ENCODE measurements at places on chromosomes 2 and 18.

DNA sequence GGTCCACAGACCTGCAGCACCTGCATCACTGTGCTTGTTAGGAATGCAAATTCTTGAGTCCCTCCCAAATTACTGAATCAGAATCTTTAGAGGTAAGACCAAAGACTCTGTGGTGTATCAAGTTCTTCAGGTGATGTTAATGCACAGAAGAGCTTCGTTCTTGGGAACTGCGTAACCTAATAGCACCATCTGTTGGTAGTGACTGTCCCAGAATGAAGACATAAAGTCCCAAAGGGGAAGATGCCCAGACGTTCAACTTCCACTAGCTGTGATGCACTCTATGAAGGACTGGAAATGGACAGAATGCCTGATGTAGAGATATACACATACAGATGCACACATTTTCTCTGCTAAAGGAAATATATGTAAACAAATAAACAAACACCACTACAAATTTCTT is 576.0 kb downstream of the LRP1B start:
- DNase-seq: no peak

- DNase-seq: no peak
These were observed 207.4 kb downstream of the FHOD3 start for GRCh38 chr18:36504928-36505327.

DNA sequence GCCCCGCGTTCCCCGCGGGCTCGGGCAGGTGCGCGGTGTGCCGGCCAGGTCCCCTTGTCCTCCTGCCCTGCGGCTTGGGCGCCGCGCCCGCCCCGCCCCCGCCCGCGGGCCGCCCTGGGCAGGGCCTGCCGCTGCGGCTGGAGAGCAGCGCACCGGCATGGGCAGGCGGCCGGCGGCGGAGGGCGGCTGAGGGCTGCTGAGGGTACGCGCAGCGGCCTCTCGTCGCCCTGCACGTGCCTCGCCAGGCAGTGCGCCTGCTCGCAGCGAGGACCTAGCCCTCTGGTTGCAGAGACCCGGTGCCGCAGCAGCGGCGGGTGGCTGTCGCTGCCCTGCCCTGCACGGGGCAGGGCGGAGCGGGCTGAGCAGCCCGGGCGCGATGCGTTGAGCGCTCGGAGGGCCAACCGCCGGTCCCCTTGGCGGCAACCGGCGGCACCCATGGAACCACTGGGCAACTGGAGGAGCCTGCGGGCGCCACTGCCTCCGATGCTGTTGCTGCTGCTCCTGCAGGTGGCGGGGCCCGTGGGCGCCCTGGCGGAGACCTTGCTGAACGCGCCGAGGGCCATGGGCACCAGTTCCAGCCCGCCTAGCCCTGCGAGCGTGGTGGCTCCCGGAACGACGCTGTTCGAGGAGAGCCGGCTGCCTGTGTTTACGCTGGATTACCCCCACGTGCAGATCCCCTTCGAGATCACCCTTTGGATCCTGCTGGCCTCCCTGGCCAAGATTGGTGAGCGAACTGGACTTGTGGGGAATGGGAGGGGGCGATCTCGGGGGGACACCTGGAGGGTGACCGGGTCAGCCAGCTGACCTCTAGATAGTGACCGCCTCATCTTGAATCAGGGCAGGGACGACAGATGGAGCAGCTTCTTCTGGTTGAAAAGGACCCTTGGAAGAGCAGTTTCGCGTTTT is at the start of gene SLC9A2:
Gene SLC9A2 (plus strand): TSS at position 140 of the 906 bp plus-strand sequence. CDS start 296 bp downstream, at position 436.
- DNase-seq: no peak

- no peak for DNase-seq
These were observed 392.1 kb downstream of the TDRD15 start for GRCh38 chr2:21515903-21516302.

DNA sequence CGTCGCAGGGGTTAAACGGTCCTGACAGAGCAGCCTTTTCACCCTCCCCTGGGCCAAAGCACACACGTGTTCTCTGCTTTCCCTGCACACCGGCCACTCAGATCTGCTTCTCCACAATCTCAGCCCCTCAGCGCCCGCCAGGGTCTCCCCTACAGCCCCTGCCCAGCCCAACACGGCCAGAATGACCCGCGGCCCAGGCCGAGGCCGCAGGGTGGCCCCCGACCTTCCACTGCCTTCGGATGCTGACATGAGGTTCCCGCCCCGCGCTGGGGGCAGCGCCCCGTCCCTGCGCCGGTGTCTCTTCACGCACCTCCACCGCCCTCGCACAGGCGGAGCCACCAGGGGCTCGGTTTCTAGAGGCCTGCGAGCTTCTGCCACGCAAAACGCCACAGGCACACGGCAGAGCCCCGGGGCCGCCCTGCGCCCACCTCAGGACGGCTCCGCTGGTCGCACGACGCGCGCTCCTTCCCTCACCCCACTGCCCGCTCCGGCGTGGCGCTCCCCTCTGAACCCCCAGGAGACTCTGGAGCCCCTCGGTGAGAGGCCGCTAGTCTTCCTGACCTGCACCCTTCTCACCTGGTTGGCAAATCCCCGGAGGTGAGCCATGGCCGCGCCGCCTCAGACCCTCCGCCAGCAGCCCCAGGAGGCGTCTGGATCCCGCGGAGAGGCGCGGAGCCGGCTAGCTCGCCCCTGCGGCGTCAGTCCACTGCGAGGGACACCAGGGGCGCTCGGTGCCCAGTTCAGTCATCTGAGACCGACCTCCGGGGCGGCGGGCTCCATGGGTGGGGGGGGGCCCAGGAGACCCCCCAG is 749 bp downstream of the STK25 start:
- DNase-seq: peak; percentile 16

DNA sequence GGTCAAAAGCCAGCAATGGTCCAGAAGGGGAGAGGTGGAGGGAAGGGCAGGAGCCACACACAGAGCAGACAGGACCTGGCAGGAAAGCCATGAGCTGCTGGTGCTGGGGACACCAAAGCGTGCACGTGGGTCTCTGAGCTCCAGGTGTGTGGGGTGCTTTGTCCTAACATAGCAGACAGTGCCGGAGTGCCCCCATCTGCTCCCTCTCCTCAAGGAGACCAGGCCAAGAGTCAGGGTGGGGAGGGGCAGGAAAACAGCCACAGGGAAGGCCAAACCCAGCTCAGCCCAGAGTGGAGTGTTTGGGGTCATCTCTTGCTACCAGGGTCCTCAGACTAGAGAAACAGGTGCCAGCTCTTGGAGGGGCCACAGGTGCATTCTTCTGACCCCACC is 4.2 kb upstream of the GPC1 start:
- DNase-seq: no peak

DNA sequence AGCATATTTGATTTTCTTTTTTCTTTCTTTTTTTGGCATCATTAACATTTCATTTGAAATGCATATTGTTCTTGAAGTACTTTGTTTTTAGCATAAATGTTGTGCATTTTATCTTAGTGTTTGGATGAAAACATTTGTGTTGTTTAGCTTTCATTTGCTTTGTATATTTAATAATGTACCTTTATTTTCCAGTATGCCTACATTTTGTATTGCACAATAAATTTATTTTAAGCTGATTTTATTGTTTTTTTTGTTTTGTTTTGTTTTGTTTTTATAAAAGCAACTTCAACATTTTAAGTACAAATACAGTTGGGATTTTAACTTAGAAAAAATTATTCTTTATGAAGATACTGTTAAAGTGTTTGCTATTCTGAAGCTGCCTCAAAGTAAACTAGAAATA is 54.4 kb downstream of the GLS start:
- no peak for DNase-seq

- no peak for DNase-seq
These were observed 66.1 kb upstream of the CDC42EP3 start for GRCh38 chr2:37737507-37737906.

DNA sequence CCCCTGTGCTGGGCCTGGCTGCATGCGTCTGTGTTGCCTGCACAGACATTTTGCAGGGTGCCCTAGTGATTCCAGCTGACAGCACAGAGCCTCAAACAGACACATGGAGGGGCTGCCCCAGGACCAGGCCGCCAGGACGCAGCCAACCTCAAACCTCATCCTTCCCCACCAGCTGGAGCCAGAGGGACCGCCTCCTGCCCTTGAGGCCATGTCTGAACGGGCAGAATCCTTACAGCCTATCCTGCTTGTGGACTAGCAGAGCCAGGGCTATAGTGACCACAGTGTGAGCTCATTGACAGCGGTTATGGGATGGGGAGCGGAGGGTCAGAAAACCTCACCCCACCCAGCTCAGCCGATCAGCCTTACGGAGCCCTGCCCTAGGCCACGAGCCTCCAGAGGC is 22.4 kb downstream of the ODC1 start:
- no peak for DNase-seq

DNA sequence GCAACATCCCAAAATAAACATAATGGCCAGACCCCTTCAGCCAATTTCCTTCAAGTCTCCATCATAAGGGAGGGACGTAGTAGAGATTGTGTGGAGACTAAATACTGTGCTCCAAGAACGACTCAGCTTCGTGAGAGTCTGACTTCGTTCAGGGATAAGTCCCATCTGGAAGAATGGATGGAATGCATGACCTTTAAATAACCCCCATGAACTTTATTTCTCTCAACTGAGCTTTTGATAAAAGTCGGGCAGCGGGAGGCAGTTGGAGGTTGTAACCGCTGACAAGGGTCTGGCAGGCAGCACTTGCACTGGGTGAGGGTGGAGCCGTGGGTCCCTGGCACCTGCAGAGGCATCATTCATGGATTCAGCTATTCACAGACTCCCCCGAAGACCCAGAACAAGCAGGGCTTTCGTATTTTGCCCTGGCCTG is 115.9 kb downstream of the ZFP36L2 start:
- no peak for DNase-seq

GRCh38 chr2:101733257-101733993 is 35.9 kb downstream of the MAP4K4 start:
- no peak for DNase-seq

DNA sequence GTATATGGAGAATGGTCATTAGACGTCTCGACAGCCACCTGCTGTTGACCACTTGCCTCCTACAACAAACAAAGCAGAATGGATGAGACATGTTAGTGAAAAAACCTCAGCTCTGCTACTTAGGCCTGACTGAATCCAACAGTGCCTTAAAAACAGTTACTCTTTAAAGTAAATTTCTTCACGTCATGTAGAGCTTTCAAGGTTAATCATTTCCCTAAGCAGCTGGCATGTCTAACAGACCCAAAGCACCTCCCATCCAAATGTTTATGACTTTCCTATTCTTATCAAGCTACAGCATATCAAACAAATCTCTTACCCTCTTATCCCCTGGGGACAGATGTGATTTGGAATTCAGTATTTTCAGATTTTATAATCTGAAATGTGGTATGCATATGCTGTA is 75.6 kb upstream of the ITGB6 start:
- DNase-seq: no peak

DNA sequence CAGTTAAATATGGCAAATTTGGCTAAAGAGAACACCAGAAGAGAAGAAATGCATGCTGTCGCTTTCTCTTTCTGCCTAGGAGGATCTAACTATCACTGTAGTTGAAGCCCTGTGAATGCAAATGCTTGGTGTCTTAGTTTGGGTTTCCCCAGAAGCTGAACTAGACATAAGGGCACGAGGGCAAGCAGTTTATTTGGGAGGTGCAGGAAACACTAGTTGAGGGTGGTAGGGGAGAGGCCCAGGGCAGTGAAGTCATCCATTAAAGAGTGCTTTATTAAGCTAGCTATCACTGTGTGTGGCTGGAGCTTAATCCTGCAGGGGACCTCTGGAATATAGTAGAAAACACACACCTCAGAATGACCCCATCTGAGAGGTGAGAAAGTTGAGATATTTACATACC is 639.8 kb upstream of the ZEB2 start:
- DNase-seq: no peak

- no peak for DNase-seq
These were observed 1.2 kb downstream of the TMEM200C start for GRCh38 chr18:5893956-5894610.

- DNase-seq: no peak
These were observed 31.0 kb upstream of the CCDC93 start for GRCh38 chr2:118044854-118045253.

GRCh38 chr2:230205721-230206120 is 14.1 kb downstream of the SP110 start:
- no peak for DNase-seq

- no peak for DNase-seq
These were observed 41.8 kb downstream of the TTC32 start for GRCh38 chr2:19860022-19860421.

DNA sequence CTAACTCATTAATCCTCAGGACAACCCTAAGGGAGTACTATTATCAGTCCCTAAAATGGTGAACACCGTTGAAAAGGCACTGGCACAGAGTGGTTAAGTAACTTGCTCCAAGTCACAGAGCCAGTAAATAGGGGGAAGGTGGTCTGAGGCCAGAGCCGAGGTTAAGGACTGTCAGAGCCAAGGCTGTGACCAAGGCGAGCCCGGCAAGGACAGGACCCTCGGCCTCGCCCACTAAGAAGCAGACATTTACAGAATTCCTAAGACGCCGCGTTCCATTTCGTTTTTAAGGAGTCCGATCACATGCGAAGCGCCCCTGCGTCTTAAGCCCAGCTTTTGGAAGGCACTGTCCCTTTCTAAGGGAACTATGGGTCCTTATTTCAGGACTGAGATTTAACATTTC is 1.1 kb downstream of the PDIA6 start:
- DNase-seq: no peak

DNA sequence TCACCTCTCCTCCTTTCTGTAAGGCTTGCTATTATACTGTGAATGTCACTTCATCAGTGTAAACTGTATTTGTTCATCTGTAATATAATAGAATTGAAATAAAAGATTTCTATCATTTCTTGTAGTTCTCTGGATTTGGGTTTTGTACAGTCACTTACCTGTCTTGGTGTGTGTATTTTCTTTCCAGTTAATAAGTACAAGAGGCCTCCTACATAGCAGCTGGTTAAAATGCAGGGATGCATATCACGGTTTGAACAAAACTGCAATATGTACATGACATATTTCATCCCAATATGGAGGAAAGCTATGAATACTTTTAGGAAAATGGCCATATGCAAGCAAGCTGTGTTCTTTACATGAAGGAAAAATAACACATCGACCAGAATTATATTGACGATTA is 5.4 kb upstream of the STAT1 start:
- DNase-seq: no peak

- no peak for DNase-seq
These were observed 129.3 kb downstream of the METTL4 start for GRCh38 chr18:2442006-2442405.

DNA sequence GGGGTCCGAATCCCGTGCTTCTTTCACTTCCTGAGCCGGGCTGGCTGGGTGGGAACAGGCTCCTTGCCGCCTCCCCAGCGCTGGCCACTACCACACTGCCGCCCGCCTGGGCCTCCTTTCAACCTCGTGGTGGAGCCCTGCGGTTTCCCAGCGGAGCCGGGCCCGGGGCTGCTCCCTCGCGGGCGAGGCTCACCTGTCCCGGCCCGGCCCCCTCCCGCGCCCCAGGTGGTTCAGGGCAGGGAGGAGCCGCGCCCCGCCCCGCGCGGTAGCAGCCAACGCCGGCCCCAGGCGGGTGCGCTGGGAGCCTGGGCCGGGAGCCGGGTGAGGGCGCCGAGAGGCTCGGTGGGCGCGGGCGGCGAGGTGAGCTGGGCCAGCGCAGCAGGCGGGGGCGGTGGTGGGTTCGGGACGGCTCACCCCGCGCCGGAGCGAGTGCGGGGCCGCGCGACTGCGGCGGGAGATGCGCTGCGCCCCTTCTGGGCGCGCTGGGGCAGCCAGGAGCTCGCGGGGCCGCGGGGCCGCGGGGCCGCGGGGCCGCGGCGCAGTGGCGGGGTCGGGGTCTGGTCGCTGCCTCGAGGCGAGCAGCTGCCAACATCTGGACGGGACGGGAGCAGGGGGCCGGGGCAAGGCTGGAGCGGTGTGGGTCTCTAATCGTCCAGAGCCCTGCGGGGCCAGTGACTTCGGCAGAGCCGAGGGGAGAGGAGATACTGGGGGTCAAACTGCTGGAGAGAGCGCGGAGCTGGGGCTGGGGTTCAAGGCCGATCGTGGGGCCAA is at the start of gene LYPD6B:
Gene LYPD6B (plus strand): TSS at position 258 of the 771 bp plus-strand sequence. CDS start 92,250 bp downstream, outside the sequence.
- no peak for DNase-seq
